Effector CD4-positive, alpha-beta T cell (primary cell): ENCODE measurements at places on chromosomes 16 and 17.
A peak's percentile ranks its signal among the peaks of the same experiment; 100 is the strongest.

DNA sequence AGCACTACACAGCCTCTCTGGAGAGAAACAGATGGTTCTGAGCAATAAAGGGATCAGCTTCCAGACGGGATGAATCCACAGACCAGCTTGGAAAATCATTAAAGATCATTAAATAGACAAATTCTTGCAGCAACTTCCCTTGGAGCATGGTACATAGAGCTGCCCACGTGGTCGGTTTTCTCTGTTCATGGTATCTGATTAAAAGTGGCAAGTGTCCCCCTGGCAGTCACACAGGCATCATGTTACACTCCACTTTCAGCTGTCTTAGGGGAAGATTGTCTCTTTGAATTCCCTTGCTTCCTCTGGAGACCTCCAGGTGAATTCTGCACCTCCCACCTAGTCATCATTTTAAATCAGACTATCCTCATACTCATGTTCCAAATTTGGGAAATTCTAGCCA, 92.2 kb upstream of the CACNG3 start:
- DNase-seq: no peak

- DNase-seq: no peak
Measured at GRCh38 chr17:7574176-7574953, 5.1 kb upstream of the CD68 start.

DNA sequence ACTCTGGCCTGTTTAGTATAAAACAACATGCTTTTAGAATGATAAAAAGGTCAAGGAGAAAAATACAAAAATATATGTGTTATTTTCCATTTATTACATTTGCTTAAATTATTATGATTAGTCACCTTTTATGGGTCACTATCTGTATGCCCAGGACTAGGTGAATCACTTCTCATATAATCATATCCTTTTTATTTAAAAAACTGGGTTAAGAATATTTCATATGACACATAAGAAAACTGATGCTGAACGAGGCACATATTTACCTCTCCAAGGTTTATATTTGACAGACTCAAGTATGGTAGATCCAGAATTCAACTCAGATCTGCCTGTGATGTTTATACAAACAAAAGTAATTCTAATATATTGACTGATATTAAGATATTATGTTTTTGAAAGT, 134.5 kb downstream of the CDH8 start:
- DNase-seq: no peak

GRCh38 chr16:35598696-35599332, 2139.4 kb downstream of the TP53TG3F start:
- no peak for DNase-seq

- no peak for DNase-seq
Measured at GRCh38 chr16:74735162-74735452, 34.4 kb upstream of the MLKL start.

DNA sequence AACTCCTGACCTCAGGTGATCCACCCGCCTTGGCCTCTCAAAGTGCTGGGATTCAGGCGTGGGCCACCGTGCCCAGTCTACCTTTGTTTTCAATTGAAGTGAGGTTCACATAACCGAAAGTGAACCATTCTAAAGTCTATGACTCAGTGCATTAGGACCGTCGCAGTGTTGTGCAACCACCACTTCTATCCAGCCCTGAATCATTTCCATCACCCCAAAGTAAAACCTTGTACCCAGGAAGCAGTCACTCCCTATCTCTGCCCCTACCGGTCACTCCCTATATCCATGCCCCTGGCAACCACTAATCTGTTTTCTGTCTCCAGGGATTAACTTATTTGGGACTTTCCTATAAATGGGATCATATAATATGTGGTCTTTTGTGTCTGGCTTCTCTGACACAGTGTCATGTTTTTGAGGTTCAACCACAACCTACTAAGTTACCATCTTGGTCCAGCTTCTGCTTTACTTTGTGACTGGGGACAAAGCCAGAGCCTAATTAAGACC, 28.3 kb upstream of the CDC42EP4 start:
- DNase-seq: no peak

DNA sequence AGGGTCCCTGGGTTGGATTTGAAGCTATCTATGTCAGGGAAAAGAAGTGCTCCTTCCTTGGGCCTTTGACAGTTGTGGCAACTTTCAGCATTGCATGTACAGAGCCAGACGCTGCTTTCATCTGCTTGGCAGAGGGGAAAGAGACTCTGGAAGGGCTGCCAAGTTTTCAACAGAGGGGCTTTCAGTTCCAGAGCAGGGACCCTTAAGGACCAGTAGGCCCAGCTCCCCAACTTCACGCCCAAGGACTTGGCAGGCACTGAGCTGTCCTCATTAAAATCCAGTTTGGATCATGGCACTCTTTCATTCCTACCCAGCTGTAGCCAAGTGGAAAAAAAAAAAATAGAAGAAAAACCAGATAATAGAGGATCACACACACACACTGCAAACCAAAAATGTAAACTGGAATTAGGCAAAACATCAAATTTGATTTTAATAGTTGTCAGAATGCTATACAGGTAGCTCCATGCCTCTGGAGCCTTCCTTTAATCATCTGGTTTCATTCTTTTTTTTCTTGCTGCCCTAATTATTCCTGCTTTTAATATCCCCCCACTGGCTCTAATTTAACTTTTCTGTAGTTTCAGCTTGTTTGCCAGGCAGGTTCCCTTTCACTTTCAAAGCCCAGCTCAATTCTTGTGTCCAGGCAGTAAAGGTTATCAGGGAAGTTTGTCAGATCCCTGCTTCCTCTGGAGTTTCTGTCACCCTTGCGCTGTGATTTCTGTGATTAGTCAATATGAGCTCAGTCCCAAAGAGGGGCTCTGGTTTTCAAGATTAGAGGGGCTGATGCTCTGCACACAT, 702.6 kb upstream of the CDH8 start:
- DNase-seq: no peak

- no peak for DNase-seq
Measured at GRCh38 chr16:84554627-84555328, 50.3 kb upstream of the MEAK7 start.

GRCh38 chr16:1696863-1697262, 9.1 kb upstream of the MAPK8IP3 start:
- DNase-seq: no peak

GRCh38 chr17:1733759-1734158, 8.9 kb upstream of the SERPINF2 start:
- DNase-seq: no peak

GRCh38 chr17:9790889-9791876, at the start of gene DHRS7C:
Gene DHRS7C (minus strand): TSS chr17:9791592. CDS start chr17:9791284, 308 bp downstream.
- no peak for DNase-seq

- no peak for DNase-seq
Measured at GRCh38 chr16:87350681-87351319, 32.8 kb downstream of the FBXO31 start.

DNA sequence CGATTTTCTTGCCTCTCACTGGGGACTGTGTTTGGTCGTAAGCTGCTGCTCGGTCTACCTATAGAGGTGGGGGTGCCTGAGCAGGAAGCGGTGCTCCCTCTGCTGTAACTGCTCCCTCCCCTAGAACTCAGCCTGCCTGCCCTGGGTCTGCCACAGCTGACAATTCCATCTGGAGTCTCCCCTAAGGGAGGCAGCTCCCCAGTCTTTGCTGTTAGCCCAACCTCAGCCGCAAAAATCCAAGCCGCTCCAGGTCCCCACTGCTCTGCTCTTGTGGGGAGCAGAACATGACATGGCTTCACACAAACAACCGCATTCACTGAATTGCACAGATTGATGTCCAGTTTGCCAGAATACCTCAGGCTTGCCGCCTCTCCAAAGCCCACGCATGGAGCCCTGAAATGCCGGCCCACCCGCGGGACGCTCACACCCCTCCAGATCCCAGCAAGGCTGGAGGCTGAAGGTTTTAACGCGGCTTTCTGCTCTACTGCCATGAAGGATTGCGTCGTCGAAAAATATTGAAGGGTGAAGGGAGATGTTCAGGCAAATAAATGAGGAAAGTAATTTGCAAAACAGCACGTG, 221.5 kb upstream of the FOXF1 start:
- DNase-seq: no peak

DNA sequence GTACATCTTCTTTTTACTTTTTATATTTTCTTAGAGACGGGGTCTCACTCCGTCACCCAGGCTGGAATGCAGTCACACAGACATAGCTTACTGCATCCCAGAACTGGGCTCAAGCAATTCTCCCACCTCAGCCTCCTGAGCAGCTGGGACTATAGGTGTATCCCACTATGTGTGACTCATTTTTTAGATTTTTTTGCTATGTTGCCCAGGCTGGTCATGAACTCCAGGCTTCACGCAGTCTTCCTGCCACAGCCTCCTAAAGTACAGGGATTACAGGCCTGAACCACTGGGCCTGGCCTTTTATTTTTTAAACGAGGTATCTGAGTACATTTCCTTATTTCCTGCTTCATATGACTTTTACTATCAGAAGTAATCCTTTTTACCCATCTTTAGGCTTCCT, 48.0 kb downstream of the GLG1 start:
- DNase-seq: no peak

GRCh38 chr16:285146-286055, 2.4 kb downstream of the PDIA2 start:
- DNase-seq: no peak

DNA sequence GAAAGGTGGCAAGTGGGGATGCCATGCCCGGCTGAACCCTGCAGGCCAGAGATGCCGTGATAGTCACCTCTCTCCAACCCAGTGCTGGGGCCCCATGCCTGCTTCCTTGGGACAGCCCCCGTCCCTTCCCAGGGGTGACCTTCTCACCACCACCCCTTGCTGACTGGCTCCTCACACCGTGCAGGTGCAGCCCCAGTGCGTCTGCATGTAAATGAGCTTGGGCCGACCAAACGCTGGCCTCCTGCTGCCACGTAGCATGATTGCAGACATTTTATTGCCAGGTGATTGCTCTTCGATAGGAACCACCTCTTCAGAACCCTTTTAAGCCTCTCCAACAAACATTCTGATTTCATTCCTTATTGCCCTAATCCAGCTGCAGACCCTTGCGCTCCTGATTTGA, 32.5 kb downstream of the ASIC2 start:
- DNase-seq: no peak

- no peak for DNase-seq
Measured at GRCh38 chr17:62998665-62999393, 32.8 kb downstream of the TANC2 start.

- no peak for DNase-seq
Measured at GRCh38 chr17:48624544-48625494, 1.3 kb downstream of the HOXB9 start.

- no peak for DNase-seq
Measured at GRCh38 chr16:77536809-77537208, 102.0 kb upstream of the ADAMTS18 start.

DNA sequence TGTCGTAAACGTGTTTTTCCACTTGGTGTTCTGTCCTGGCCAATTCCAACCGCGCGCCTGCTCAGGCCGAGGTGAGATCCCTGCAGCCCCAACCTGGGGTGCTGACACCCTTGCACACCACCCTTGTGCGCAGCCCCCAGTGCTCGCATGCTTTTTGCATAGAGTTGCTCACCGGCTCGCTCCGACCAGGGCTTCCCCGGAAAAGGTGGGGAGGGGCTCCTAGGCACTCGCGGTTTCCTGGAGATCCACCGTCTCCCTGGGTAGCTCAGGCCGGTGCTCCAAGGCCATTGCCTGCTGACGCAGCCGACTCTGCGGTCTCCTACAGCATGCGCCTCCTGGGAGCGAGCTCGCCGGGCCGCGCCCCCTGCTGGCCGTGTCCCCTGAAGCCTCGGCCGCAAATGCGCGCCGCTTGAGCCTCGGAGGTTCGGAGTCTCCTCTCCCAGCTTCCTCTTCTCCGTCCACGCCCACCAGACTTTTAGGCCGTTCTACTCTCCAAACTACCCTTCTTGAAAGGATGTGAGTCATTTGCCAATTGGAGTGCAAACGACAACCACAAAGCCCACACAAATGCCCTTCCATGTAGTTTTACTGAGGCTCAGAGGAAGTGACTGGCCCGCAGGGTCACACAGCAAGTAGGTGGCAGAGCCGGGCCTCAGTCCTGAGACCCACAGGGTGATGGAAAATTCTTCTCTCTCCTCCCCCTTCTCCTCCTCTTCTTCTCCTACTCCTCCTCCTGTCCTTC, 7.2 kb upstream of the PDP2 start:
- peak; percentile 81 for DNase-seq

GRCh38 chr17:35795007-35795870, at the start of gene MMP28:
Gene MMP28 (minus strand): TSS chr17:35795641. CDS start chr17:35795377, 264 bp downstream.
- no peak for DNase-seq

GRCh38 chr16:50329446-50330189, 39.2 kb downstream of the BRD7 start:
- no peak for DNase-seq

DNA sequence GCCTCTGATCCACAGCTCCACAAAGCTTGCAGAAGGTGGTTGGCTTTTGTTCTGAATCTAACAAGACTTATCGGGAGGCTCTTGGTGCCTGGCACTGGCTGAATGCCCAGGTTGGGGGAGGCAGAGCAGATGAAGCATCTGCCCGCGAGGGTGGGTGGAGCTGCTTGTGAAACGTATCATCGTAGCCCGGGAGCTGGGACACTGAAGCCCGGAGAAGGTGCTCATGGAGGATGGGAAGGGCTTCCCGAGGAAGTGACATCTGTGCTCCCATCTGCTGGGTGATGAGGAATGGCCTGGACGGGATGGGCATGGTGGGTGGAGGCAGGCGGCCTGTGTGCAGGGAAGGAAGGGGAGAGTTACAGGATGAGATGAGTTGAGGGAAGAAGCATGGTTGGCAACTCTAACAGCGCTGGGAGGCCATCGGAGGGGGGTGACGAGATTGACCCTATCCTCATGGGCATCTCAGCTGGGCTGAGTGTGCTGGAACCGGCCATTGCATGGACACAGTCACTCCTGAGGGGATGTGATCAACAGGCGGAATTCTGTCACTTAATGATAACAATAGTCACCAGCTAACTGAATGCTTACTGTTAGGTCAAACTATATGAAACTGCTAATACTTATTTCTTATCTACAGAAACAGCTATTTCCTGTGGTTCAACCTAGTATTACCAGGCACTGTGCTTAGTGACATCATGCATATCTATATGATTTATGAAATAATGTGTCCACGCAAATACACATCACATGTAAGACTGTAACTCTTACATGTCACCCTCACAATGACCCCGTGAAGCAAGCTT, 102.7 kb downstream of the ABCC6 start:
- no peak for DNase-seq

DNA sequence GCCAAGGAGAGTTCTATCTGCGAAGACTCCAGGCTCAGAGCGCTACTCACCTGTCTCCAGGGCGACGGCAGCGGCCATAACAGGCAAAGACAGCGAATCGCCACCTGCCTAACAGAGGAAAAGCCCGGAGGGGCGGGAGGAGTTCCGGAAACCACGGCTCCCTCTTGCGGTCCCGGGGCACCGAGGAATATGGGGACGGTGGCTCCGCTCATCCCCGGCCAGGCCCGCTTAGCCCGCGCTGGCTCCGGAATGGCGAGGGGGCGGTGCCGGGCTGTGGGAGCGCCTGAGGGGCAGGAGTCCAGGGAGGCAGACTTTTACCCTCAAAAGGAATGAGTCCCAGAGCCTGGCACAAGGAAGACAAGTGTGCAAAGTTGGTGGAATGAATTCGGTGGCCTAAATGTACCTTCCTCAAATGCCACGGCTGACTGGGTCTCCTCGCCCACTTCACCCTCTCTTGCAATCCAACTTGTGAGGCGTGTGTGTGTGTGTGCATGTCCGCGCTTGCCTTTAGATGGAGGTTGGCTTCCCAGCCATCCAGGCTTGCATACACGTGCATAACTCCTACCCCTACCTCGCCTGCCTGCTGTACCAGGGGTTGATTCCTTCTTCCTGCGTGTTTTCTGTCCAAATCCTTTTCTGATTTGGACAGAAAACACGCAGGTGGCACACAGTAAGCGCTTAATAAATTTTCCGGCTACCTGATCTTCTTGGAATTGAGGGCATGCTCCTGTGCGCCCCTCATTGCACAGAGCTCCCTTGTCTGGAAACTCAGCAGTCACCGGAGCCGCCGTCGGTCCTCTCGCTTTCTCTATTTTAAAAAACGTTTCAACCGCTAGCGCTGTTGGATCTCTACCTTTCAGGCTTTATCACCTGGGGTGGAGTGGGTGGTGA, 3.5 kb downstream of the C17orf100 start:
- DNase-seq: no peak
